ENCODE measurements at places on chromosomes 1 and 21.

- DNase-seq = peak; percentile 81
Measured at GRCh38 chr1:214404571-214405213, 123.7 kb downstream of the SMYD2 start.

- no peak for DNase-seq
Measured at GRCh38 chr1:116847688-116848531, 61.8 kb upstream of the PTGFRN start.

GRCh38 chr1:39632682-39633417 is 6.6 kb downstream of the HEYL start:
- peak; percentile 80 for DNase-seq

- DNase-seq = no peak
Measured at GRCh38 chr1:228021355-228022030, 14.7 kb downstream of the WNT3A start.

DNA sequence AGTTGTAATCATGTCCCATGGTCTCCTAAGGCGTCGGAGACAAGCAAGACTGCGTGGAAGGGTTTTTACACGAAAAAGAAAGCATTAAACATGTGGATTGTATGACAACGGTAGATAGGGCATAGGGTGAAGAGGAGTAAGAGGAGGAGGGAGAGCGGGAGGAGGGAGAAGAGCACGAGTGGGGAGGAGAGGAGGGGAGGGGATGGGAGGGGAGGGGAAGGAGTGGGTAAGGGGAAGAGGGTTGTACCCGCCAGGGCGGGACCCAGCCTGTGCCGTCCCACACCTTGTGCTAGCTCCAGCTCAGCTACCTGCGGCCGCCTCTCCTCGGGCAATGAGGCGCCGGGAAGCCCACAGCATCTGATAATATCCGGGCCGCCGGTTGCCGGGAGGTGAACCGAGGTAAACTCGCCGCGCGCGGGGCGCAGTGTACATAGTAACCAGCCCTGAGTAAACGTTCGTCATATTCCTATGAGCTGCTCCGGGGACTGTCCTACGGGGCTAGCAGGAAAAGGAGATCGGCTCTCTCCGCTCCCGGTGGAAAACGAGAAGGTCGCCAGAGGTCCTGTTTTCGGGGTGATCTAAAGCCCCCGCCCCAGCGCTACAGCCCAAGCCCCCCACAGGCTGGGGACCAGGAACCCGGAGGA is 449 bp upstream of the RCAN3 start:
- peak; percentile 81 for DNase-seq

GRCh38 chr1:209531549-209531948 is 52.0 kb upstream of the CAMK1G start:
- DNase-seq = no peak

DNA sequence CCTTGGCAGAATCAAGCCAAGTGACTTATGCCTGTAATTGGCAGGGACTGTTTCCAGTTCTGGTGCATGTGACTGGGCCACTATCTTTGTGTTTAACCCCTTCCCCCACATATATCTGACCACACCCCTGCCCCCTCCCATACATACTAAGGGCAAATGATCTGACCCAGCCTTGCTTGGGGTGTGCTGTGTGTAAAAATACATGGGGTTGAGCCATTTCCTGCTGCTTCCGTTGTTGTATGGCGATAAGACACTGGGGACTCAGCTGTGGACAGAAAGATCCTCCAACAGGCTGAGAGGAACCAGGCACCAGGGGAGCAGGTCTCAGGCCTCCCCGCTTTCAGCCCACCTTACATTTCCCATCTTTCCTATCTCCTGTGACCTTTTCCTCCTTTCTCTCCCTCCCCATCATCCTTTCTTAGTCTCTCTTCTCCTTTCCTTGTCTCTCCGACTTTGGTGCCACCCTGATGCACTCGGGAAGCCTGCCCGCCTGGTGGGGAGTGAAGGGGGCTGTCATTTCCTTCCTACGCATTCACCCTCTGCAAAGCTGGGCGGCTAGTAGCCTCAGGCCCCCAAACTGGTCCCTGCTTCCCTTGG is 39.7 kb downstream of the TMCC2 start:
- DNase-seq = no peak

GRCh38 chr1:41496080-41497055 is 11.9 kb upstream of the EDN2 start:
- peak; percentile 95 for DNase-seq

GRCh38 chr1:16250524-16251251 is 13.7 kb upstream of the CPLANE2 start:
- DNase-seq = no peak

DNA sequence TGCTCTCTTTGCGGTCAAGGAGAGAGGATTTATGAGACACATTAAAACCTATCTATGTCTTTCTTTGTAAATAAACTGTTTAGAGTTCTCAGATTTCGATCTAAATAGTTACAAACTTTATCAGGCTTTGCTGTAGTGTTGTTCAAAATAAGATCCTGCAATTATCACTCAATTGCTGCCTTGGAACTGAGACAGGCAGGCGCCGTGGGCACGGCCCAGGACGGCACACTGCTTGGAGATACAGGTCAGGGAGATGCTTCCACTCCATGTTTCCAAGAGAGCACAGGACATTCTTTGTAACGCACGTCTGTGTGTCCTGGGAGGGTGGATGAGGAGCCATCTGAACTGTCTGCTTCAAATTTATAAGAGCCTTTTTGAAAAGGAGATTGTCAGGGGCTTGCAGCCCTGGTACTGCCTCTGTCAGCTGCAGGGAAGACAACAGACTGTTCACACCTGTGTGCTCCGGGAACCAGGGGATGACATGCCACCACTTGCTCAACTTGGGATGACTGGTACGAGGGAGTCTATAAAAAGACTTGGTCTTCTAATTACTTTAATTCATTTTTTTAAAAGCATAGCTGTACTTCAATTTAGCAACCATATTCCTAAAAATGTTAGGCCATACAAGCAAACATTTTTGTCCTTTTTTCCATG is 472.9 kb upstream of the RUNX1 start:
- no peak for DNase-seq

DNA sequence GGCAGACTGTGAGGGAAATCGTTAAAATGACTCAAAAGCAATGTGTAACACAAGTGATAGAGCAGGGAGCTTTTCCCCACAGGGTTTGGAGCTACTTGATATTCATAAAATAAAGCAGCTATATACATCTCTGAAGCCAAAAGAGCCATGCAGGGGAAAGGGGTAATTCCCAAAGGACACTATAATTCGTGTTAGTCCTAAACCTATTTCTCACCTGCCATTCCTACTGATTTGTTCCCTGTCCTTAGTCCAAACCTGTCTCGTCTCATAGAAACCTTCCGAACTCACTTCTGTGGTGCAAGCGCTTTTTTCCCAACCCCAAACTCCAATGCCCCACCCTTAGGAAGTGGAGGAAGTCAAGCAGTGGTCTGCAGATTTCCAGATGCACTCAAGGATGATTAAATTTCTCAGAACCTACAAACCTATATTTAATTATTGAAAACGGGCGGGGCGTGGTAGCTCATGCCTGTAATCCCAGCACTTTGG is 946 bp upstream of the HNRNPR start:
- DNase-seq = peak; percentile 12

DNA sequence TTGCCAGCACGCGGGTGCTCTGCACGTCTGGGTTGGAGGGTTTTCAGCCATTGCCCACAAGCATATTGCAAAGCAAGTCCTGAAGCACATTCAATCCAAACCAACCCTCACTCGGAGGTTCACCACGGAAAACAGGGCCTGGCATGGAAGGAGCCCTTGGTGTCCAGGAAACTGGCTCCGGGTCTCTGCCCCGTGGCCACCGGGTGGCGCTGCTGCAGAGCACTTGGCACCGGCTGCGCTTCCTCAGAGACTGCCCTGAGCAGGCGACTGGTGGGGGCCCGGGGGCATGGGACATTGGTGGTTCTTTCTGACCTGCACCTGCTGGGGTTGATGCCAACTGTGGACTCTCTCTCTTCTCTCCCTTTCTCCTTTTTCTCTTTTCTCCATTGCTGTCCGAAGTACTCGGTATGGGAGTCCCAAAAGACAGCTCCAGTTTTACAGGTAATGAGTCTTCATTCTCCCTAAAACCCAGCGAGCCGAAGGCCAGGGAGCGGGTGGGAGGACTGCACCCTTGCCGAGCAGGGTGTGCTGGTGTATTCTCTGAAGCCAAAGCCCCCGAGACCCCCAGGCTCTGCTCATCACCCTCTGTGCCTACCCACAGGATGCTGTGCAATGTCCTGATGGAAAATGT is 4.1 kb upstream of the KCNAB2 start:
- peak; percentile 79 for DNase-seq

DNA sequence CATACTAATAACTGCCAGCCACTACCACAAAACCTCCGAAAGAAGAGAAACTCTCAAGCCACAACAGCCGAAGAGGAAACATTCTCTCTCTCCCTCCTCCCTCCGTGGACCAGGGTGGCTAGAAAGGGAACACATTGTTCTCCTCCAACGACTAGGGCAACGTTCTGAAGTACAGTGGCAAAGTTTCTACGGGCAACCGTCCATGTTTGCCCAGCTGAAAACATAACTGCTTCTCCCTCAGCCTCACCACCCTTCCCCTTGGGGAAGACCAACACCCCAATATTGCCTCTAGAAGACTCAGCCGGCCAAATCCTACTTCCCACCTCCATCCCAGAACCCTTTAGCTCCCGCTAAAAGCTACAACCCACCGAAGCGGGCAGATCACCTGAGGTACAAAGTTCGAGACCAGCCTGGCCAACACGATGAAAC is 2.0 kb downstream of the GLUL start:
- no peak for DNase-seq

- no peak for DNase-seq
Measured at GRCh38 chr1:234495231-234495990, 16.4 kb upstream of the TARBP1 start.

DNA sequence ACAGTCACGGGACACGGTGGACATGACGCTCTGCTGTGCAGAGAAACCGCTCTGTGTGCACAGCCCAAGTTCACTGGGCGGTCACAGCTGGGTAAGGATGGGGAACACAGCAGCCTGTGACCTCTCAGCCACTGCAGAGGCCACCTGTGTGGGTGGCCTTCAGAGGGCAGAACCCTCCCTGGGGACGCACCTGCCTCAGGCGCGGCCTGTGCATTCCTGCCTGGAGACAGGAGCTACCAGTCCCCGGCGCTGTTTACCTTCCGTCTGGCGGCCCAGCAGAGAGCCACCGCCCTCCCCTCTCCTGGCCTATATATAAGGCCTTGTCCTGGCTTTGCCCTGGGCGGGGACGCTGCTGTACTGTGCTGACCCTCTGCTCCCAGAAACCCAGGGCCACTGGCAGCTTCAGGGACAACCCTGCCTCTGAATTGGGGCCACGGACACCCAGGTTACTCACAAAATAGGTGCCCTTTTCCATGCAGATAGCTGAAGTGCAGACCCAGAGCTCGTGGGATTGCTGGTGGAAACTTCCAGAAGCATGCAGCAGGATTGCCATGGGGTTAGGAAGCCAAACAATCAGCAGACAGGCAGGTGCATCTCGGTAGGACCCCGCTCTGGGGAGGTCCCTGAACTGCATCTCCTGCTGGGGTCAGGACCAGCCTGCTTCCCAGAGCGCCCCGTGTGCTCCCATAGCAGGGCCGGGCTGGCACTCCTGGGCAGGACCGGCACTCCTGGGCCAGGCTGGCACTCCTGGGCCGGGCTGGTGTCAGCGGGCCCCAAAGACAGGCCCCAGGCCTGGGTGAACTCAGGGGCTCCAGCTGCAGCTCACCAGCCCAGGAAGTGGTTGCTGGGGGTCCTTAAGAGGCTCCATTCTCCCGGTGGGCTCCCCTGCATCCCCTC is 83.6 kb downstream of the SIK1 start:
- DNase-seq = no peak

- DNase-seq = no peak
Measured at GRCh38 chr1:228849011-228849541, 113.8 kb downstream of the RHOU start.

DNA sequence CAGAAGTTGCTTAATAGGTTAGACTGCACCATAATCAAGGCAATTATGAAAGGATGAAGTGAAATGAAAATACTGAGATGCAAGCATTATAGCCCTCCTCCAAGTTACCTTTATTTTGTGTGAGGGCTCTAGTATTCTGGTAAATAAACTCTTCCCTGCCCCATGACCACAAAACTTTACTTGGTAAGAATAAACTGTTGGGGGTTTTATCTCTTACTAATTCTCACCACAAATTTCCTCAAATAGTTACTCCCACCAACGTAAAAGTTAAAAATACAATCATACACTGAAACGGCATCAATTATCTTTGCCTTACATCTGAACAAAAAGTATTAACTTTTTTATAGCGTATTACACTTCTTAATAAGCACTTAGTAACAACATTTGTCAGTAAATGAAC is 29.5 kb downstream of the C21orf91 start:
- DNase-seq = no peak

- DNase-seq = peak; percentile 72
Measured at GRCh38 chr1:172497230-172497629, 35.7 kb upstream of the SUCO start.

- no peak for DNase-seq
Measured at GRCh38 chr1:106173101-106173500, 883.4 kb upstream of the PRMT6 start.

DNA sequence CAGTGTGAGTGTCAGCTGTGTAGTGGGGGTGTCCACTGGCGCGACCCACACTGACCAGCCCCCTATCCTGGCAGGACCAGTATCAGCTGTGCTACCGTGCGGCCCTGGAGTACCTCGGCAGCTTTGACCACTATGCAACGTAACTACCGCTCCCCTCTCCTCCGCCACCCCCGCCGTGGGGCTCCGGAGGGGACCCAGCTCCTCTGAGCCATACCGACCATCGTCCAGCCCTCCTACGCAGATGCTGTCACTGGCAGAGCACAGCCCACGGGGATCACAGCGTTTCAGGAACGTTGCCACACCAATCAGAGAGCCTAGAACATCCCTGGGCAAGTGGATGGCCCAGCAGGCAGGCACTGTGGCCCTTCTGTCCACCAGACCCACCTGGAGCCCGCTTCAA is 28.1 kb upstream of the KDM4A start:
- DNase-seq = no peak

DNA sequence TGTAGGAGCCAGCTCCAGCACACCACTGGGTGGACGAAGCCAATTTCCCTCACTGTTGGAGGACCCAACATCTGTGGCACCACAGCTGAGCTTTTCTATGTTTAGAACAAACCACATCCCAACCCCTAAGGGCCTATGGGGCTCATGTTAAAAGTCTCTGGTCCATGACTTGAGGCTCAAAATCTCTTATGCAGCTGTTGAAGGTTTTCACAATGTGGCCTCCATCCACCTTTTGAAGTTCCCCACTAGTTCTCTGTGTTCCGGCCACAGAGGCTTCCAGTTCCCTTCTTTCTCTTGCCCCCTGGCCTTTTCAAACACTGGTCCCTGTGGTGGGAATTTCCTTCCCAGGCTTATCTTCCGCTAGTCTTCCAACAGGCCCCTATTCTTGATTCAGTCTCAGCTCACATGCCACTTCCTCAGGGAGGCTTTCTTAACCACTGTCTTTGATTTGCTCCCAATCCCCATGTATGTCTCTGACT is 3.9 kb upstream of the IFNLR1 start:
- DNase-seq = no peak

All from GM23338 (cell line).